Activated T-cell treated with anti-CD3 and anti-CD28 coated beads for 1 hour (primary cell): ENCODE measurements at places on chromosomes 3 and 15.

- DNase-seq = no peak
Measured at GRCh38 chr3:25156626-25157025, 271.4 kb upstream of the RARB start.

DNA sequence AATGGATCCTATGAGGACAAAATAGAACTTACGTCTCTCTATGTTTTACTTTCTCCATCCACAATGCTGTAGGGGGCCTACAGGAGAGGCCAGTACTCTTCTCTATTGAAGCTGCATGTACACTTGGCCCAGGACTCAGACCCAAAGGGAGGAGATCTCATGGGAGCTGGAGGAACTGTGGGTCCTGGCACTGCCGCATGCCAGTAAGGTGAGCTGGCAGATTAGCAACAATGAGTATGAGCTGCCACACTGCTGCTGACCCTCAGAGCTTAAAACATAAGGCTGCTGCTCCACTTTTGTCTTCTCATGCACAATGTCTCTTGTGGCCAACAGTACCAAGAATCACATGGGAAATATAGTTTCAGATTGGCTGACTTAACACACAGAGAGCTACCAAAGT is 57.8 kb upstream of the TBC1D5 start:
- DNase-seq = no peak

- no peak for DNase-seq
Measured at GRCh38 chr3:25689226-25689625, 24.5 kb upstream of the TOP2B start.

DNA sequence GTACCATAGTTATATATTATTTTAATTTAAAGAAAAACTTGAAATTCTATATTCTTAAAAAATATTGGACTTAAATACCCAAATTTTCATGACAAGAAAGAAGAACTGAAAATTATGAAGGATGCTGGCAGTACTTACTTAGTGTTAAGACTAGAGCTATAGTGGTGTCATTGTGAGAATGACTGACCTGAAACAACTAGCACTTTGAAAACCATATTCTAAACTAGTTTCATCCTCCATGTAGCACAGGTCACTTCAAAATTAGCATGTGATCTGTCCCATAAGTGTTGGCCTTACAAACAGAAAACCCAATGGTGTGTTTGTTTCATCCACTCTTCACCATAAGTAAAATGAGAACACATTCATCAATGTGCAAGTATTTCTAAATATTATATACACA is 208.6 kb downstream of the ZIC4 start:
- DNase-seq = no peak

DNA sequence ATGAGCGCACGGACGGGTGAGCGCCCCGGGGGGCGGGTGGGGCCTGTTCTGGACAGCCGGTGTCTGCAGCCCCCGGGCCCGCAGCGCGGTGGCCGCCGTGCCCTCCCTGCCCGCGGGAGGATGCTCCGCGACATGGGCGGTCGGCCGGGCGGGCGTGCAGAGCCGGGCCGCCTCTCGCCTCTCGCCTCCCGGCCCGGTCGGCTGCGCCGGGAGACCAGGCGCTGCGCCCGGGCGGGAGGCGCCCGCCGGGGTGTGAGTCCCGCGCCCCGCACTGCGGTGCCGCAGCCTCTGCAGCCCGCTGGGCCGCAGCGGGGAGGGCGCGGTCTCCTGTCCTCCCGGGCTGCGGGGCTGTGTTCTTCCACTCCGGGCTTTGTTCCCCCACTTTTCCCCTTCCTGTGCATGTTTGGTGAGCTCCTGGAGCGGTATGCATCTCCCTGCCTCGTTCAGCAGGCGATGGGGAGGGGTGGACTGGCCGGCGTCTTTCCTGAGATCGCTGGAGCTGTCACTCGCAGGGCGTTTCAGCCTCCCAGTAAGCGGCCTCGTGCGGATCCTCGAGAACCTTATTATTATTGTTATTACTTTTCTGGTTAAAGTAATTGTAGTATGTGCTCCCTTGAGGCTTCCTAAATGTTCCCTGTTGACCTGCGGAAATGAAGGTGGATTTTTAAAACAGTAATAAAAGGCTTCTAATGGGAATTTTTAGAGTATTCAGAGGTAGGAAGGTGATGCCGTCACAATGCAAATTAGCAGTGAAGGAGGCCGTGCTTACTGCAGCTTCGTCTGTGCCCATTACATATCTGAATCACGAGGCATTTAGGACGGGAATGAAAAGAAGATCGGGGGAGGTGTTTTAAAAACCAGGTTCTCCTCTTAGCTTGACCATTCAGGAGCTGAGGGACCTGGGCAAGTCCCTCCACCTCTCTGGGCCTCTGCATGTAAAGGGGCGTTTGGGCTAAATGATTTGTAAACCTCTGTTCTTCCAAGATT is 593 bp downstream of the TMOD2 start:
- DNase-seq = no peak

- DNase-seq = no peak
Measured at GRCh38 chr15:88918738-88919137, 5.6 kb upstream of the MFGE8 start.

GRCh38 chr3:125142420-125142778 is 70.1 kb downstream of the SLC12A8 start:
- no peak for DNase-seq
